BJ (cell line): ENCODE measurements at places on chromosomes 11 and 22. TPM values are rescaled to one million over a fixed set of nuclear protein-coding genes. Genes with fewer than 3 reads are reported as not detected.
A peak's percentile ranks its signal among the peaks of the same experiment; 100 is the strongest.

- DNase-seq = no peak
These were observed 102.7 kb upstream of the SEZ6L start for GRCh38 chr22:26066534-26066933.

DNA sequence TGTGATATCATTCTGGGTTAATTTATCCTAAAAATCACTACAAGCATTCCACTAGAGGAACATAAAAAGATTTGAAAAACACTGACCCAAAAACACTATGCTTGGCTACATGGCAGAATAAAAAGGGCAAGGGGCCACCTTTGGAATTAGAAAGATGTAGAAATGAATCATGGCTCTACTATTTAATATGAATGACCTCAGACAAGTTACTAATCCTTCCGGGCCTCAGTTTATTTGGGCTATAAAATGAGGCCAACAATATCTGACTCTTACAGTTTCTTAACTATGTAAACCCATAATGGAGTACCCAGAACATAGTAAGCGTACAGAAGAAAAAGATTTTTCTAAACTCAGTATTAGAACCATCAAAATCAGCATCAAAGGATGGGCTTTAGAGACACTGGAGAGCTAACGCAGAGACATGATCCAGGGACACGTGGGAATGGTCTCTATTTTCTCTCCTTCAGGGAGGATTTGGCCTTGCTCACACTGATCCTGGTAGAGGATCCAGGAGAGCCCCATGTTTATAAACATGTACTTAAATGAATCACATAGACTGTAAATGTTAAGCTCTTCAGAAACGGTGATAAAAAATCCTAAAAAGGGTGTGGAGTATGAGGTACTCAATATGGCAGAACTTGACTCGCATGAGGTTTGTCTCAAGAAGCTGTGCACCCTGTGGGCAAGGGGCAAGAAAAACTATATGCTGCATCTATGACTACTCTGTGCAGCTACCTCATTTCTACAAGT lies 288.4 kb upstream of the PITPNB start:
- DNase-seq = peak; percentile 45

The SERHL2 gene
- polyA plus RNA-seq = 6.1 and 6.6 TPM in 2 replicates

The DGCR6 gene
- 0.29 and 0.77 TPM in 2 replicates for polyA plus RNA-seq

The POU2AF3 gene
- not detected in 2 replicates for polyA plus RNA-seq

- DNase-seq = no peak
These were observed 228.9 kb downstream of the GUCY1A2 start for GRCh38 chr11:106789406-106789805.

The P4HA3 gene
- polyA plus RNA-seq = 13.5 and 14.1 TPM in 2 replicates

- no peak for DNase-seq
These were observed 35.0 kb downstream of the PDGFB start for GRCh38 chr22:39209756-39210155.

The MMP27 gene
- polyA plus RNA-seq = not detected in 2 replicates

DNA sequence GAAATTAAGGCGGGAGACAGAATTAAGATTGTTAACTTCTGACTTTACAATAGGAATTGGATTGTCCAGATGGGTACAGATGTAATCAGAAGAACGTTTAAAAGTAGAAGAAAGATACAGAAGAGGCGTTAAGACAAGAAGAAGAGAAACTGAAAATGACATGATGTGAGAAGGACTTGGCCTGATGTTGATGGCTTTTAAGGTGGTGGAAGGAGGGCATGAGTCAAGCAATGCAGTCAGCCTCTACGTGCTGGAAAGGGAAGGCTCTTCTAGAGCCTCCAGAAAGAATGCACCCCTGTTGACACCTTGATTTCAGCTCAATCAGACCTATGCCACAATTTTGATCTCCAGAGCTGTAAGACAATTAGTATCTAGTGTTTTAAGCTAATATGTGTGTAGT lies 466.9 kb upstream of the LRRC4C start:
- no peak for DNase-seq

The CDON gene
- polyA plus RNA-seq = 1.5 TPM in 2 replicates

DNA sequence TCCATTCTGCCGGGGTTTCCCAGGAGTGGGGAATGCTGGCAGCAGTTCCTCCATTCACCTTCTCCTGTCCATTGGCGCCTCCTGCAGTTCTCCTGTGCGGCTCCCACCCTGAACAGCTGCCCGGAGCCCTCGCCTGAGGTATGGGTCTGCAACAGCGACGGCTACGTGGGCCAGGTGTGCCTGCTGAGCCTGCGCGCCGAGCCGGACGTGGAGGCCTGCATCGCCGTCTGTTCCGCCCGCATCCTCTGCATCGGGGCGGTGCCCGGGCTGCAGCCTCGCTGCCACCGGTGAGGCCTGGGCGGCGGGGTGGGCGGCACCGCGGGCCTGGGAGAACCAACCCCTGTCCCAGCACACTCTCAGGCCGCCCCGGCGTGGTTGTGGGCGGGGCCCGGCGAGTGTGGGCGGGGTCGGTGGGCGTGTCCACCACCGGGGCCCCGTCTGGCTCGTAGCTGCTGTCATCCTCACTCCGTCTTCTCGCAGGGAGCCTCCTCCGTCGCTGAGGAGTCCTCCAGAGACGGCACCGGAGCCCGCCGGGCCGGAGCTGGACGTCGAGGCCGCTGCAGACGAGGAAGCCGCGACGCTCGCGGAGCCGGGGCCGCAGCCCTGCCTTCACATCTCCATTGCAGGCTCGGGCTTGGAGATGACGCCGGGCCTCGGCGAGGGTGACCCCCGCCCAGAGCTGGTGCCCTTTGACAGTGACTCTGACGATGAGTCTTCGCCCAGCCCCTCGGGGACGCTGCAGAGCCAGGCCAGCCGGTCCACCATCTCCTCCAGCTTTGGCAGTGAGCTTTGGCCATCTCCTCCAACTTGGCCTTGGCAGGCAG lies 14.0 kb upstream of the RELT start:
- no peak for DNase-seq

- DNase-seq = no peak
These were observed 80.5 kb downstream of the TEAD1 start for GRCh38 chr11:12754582-12755234.
